ENCODE measurements at places on chromosomes 7 and 10.

DNA sequence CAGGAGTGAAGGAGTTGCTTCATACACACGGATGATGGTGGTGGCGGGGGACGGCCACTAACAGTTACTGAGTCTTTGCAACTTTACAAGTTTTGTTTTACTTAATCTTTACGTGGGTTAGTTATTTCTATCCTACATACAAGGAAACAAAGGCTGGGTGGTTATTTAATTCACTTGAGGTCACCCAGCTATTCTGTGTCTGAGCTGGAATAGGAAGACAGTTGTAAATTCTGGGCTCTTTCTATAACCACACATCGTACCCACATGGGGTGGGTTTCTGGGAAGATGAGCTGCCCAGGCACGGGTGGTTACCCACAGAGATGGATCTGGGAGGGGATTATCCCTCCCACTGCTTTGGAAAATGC lies 137.9 kb downstream of the ANLN start:
- no peak for DNase-seq

DNA sequence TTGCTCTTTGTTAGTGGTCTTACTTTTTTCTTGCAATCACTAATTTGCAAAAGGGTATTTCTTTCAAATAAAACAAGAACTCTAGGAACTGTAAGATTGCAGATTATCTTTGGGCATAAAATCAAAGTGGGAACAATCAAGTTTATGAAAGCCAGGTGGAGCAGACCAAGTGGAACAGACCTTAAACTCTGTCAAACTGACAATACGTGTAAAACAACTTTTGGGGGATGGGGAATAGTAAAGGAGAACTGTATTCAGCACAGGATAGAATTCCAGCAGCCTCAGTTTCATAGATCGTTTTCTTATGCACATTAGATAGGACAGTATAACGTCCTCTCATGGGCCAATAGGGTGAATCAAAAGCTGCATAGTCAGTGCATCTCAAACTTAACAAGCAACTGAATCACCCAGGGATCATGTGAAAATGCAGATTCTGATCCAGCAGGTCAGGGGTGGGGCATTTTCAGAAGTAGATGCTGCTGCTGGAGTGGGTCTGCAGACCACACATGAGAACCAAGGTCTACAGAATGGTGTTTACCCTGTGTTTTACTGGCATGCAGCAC lies 120.7 kb downstream of the PIP4K2A start:
- DNase-seq = no peak

DNA sequence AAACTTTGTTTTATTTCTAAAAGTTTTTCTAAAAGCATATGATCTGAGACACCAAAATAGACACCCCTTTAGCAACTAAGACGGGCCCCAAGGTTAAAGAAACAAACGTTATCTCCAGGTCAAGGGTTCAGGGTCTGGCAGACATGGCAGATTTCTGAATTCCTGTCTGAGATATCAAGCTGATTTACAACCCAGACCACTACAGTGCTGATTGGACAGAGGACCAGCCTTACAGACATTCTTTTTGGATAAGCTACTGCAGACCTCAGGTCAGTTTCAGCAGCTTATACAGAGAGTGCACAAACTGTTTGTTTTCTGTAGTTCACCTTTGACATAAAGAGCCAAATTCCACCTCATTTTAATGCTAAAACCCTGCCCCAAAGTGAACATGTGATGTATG lies 34.8 kb downstream of the SVOPL start:
- no peak for DNase-seq

- DNase-seq = no peak
Measured at GRCh38 chr7:47446871-47447466, 134.9 kb downstream of the TNS3 start.

DNA sequence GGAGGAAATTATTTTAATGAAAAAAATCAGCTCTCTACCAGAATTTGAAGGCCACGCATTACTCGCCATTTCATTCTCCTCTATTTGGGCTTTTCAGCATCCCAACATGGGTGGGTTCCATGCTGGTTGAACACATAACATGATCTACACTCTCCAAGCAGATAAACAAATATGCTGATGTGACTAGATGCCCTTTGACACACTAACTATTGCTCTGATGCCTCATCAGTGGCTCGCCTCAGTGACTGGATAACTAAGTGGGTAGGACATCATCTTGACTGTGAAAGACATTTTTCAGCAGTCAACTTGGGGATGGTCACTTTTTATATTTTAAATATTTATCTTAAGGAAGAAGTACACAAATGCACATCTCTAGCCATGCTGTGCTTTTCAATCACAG lies 113.9 kb upstream of the LAMB4 start:
- DNase-seq = no peak

All from trophoblast cell (in vitro differentiated cells and primary cell).